Glutamatergic neuron (in vitro differentiated cells): ENCODE measurements at places on chromosomes 13 and 19.

GRCh38 chr19:49718991-49719390 lies 28.1 kb downstream of the CPT1C start:
- peaks cover 2% of the 10 kb centered on the region for H3K27me3 ChIP-seq
- H3K4me3 ChIP-seq: no peak overlapping the region
- H3K36me3 ChIP-seq: peaks cover 4% of the 10 kb centered on the region
- H3K27ac ChIP-seq: no peak overlapping the region

DNA sequence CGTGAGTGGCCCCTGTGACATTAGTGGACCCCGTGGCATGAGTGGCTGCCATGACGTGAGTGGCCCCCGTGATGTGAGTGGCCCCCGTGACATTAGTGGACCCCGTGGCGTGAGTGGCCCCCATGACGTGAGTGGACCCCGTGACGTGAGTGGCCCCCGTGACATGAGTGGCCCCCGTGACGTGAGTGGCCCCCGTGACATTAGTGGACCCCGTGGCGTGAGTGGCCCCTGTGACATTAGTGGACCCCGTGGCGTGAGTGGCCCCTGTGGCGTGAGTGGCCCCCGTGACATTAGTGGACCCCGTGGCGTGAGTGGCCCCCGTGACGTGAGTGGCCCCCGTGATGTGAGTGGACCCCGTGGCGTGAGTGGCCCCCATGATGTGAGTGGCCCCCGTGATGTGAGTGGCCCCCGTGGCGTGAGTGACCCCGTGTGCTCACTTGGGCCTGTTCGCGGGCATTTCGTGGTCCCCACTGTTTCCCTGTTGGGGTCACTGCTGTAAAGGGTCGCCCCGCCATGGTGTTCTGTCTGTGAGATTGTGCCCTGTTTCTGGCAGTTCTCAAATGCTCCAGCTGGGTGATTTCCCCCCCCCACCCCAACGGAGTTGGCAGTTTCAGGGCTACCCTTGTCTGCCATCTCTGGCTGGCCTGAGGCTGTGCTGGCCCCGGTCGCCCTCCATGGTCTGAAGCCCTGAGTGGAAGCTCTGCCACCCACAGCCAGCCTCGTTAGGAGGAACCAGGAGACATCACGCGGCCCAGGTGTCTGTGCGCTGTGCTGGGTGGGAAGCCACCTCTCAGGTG lies 64.2 kb downstream of the MCF2L start:
- DNase-seq: peak; percentile 51
- H3K27ac ChIP-seq: no peak overlapping the region
- H3K27me3 ChIP-seq: peaks cover 16% of the 10 kb centered on the region
- no peak overlapping the region for H3K4me3 ChIP-seq
- H3K4me1 ChIP-seq: no peaks in the 10 kb centered on the region

DNA sequence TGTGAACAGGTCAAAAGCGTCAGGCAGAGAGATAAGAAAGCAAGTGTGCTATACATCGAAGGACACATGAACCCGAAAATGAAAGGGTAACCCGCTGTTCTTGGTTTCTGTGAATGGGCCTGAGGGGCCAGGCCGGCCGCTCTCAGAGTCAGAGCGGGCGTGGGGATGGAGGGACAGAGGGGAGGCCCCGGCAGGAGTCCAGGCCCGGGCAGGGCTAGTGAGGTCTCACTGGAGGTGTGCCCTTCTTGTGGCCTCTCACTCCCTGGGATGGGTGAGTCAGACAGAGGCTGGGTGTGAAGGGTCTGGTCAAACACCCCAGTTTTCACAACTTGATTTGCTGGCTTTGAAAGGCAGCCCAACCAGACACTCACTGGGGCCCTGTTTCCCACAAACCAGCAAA lies 17.4 kb upstream of the NDUFS7 start:
- peaks cover 10% of the 10 kb centered on the region for H3K4me1 ChIP-seq
- no peak overlapping the region for H3K27ac ChIP-seq
- no peak for DNase-seq
- H3K27me3 ChIP-seq: no peaks in the 10 kb centered on the region
- no peak overlapping the region for H3K4me3 ChIP-seq

DNA sequence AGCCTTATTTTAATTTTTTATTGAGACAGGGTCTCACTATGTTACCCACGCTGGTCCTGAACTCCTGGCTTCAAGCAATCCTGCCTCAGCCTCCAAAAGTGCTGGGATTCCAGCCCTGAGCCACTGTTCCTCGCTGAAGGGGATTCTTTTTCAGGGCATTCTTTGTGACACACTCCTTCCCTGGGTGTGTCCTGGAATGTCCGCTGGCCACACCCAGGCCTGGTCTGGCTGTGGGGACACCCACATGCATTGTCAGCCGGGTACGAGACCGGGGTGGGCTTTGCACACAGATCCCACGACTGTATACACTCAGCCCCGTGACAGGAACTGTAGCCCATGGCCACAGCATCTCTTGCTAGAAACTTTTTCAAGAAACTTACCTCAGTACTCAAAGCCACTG lies 34.4 kb upstream of the GATAD2A start:
- H3K27ac ChIP-seq: no peak overlapping the region
- no peaks in the 10 kb centered on the region for H3K27me3 ChIP-seq
- no peaks in the 10 kb centered on the region for H3K36me3 ChIP-seq
- no peak overlapping the region for H3K4me3 ChIP-seq
- no peak for DNase-seq

DNA sequence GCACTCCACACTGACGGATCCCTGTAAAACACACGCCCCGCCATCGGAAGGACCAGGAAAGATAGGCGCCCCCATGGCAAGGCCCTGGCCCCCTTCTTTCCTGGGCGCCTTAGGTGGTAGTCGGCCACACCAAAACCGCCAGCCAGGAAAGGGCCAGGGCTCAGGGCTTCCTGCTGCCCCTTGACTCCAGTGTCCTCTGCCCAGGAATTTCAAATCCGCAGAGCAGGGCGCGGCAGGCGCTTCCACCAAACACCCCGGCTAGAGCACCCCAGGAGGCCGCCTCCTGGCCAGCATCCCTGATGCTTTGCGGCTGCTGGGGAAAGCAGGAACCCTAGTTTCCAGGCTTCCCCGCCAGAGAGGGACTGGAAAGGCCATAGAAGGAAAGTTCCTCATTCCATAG lies 57.5 kb downstream of the ZNF726 start:
- H3K27me3 ChIP-seq: peaks cover 13% of the 10 kb centered on the region
- H3K36me3 ChIP-seq: peaks cover 5% of the 10 kb centered on the region
- no peak overlapping the region for H3K27ac ChIP-seq
- no peak overlapping the region for H3K4me3 ChIP-seq

- H3K4me1 ChIP-seq: peaks cover 2% of the 10 kb centered on the region
- no peak overlapping the region for H3K4me3 ChIP-seq
- no peak for DNase-seq
- H3K36me3 ChIP-seq: no peaks in the 10 kb centered on the region
- no peak overlapping the region for H3K27ac ChIP-seq
Observed at GRCh38 chr13:43107780-43108179, 84.4 kb downstream of the DNAJC15 start.
